ENCODE measurements at places on chromosomes 16 and 17.
A peak's percentile ranks its signal among the peaks of the same experiment; 100 is the strongest.

- peak; percentile 76 for DNase-seq
Observed at GRCh38 chr17:79789943-79790804, 6.7 kb downstream of the CBX8 start.

DNA sequence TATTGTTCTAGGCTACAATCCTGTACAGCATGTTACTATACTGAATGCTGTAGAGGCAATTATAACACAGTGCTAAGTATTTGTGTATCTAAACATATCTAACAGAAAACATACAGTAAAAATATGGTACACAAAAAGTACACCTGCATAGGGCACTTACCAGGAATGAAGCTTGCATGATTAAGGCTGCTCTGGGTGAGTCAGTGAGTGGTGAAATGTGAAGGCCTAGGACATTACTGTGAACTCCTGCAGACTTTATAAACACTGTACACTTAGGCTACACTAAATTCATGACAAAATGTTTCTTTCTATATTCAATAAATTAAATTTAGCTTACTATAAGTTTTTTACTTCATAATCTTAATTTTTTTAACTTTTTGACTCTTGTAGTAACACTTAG is 37.1 kb downstream of the AMFR start:
- no peak for DNase-seq

GRCh38 chr17:76528156-76528527 is 9.4 kb downstream of the CYGB start:
- no peak for DNase-seq

DNA sequence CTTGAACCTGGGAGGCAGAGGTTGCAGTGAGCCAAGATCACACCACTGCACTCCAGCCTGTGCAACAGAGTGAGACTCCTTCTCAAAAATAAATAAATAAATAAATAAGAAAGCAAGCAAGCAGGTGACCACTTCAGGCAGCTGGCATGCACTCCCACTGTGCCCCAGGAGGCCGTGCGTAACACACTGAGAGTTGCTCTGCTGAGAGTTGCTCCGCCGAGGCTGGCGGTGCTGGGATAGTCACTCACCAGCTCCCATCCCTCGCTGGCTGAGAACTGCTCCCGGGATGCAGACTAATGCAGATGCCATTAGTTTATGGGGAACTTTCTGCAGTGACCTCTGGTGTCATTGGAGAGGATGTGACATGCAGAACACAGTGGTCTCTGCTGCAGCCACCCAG is 105.7 kb upstream of the PLCG2 start:
- DNase-seq = no peak

DNA sequence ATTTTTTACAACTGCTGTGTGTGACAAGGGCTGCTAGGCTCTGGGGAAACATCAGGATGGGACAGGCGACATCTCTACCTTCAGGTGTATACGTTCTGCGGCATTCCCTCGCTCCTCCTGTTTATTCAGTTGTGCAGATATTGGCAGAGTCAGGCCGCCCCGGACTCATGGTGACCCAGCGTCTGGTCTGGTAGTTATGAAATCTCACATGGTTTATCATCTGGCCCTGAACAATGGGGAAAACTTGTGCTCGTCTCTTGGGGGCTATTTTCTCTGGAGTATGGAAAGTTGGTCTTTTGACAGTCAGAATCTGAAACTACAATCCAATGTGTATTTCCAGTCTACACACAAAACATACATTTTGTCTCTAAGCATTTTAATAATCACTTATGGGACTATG is 3.3 kb downstream of the MARCHF10 start:
- peak; percentile 47 for DNase-seq

DNA sequence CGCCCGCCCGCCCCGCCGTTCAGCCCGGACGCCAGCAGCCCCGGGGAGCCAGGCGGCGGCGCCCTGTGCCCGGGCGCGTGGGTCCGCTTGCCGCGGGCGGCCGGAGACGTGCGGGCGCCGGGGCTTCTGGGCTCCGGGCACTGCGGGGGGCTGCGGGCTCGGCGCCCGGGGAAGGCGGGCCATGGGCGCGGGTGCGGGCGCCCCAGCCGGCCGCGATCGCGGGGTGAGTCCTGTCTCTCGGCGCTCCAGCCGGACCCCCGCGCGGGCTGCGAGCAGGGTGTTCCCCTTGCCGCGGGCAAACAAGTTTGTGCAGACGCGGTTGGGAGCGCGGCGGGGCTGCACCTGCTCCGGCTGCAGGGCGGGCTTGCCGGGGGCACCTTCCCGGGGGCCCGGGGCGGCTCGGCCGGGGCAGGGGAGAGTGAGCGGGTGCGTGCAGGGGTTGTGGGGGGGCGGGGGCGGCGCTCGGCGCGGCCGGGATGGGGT is 292 bp downstream of the WSCD1 start:
- no peak for DNase-seq

GRCh38 chr16:4991754-4992153 is 33.6 kb downstream of the SEC14L5 start:
- DNase-seq = no peak

DNA sequence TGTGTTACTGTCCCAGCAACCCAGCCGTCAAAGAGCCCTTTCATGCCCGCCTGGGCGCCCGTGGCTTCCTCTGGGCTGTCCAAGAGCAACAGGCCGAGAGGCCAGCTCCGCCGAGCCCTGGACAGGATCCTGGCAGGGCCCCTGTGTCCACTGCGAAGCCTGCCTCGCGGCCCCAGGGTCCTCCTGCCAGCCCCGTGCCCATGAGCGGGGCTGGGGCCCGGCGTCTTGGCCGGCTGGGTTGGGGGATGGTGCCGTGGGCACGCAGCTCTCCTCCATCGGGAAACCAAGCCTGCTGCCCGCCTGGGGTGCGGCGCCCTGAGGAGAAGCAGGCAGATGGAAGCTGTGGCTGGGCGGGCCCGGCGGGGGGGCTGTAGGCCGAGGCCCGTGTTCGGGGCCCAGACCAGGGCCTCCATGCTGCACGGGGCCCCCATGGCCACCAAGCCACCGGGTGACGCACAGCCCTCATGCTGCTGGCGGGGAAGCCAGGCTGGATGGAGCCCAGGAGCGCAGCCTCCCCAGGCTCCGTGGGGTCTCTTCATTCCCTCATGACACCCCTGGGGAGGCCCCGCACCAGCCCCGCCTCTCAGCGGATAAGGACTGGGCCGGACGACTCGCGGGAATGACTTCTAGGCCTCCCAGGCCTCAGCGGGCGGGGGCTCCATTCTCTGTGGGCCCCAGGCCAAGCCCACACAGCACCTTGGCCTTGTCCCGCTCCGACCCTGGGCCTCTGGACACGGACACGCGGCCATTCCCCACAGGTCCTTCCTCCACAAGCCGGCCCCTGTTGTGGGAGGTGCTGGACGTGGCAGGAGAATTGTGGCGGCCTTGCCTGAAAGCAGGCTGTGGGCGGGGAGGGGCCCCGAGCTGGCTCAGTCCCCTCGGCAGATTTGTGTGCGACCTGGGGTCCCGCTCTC is at the start of gene C1QTNF8:
C1QTNF8 (minus strand) TSS at position 76 of the 914 bp plus-strand sequence. CDS start 1,322 bp downstream, outside the sequence.
- DNase-seq = no peak

DNA sequence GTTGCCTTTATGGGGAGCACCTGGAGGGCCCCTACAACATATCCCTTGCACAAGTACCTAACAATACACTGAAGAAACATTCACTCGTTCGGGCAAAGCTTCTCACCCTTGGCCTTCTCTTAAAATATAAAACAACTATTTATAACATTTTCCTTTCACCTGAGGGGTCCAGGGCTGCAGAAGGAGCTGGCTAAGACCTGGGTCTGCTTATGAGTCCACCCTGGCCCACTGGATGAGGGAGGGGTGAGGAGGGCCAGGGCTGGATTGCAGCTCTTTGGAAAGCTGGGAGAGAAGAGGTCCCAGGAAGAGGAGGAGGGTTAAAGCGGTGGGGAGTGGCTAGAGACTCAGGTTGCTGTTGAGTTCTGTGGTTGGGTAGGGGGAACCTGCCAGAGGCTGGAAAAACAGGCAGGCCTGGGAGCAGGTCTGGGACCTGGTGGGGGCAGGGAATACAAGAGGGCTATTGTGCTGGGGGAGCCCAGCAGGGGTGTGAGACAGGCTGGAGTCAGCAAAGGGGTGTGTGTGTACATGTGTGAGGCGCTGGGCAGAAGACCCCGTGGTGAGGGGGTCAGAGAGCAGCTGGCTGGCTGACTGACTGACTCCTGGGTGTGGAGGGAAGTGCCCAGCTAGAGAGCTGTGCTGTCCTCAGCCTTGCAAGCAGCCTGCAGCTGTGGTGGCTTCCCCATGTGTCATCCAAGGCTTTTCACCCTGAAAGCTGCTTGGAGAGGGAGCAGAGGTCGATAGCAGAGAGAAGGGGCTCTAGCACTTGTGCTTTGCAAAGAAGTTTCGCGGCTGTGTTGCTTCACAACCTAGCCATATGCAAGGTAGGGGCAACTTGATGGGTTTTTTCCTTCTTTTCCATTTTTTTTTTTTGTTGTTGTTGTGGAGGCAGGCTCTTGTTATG is 10.2 kb upstream of the MRC2 start:
- DNase-seq = no peak

GRCh38 chr17:61400066-61400716 is 548 bp downstream of the TBX2 start:
- peak; percentile 63 for DNase-seq

DNA sequence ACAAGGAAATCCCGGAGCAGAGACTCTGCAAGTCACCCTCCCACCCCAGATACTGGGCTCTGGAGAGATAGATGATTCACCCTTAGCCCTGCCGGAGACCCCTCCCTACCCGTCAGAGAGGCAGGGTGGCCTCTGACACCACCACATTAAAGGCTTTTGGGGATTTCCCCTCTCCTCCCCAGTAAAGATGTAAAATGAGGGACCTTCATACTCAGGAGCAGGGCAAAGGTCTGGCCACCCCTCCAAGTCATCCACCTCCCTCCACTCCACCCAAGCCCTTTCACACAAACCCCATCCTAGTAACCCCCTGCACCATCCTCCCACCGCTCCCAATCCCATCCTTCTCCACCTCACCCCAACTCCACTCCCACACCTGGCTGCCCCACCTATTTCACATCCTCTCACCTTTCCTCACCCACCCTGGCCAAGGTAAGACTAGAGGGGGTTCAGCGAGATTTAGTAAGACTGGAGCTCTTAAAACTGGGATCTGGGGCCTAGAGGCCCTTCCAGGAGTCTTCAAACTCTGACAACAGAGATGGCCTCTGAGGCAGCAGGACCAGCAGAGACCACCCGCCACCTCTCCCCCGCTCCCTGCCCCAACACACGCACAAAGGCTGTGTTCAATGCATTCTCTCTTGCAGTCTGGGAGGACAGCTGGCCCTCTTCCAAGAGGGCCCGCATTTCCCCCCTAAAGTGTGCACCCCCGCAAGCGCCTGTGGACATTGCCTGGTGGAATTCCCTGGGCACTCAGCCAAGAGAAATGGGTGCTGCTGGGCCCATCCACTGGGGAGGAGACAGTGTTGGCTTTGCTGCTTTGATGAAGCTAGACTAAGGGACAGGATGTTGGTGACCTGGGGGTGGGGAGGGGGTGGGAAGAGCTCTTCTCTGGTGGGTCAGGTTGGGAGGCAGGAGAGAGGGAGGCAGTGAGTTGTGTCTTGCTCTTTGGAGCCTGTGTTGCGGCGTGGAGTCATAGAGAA is 1.1 kb downstream of the ABAT start:
- no peak for DNase-seq

DNA sequence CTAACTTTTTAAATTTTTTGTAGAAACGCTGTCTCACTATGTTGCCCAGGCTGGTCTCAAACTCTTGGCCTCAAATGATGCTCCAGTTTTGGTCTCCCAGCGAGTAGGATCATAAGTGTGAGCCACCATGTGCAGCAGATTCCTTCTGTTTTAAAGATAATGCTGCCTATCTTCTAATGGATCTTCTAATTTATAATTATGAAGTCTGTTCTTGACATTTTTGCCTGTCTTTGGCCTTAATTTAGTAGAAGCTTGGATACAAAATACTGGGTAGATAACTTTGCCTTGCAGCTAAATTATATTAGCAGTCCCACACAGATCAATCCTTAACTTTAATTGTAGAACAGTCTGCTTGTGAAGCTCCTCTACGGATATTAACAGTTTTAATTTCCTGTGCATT is 566.6 kb upstream of the CDH8 start:
- DNase-seq = no peak

DNA sequence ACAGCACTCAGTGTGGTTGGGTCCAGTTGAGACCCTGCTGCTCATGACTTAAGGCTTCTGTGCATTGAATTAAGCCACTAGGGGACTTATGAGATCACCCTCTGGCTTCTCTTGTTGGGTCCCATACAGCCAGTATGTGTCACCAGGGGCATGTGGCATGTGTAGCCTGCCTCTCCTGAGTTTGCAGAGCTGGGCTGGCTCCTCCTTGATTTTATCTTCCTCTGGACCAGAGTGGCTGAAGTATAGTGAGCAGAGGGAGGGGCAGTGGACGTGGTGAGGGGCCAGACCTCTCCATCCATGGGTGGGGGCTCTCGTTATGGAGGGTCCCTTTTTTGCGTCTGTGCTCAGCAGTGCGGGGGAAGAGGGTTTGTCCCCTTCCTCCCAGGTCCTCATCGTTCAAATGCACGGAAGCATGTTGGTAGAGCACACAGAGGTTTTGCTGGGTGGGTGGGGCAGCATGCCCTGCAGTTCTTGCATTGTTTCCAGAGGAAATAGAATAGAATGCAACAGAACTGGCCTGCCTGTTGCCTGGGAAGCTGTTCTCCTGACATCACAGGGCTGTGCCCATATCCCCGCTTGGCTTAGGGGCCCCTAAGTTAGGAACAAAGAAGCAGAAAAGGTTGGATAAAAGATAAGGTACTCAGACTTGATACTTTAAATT is 77.4 kb downstream of the SPECC1 start:
- DNase-seq = no peak

GRCh38 chr17:66535611-66536010 is 233.2 kb downstream of the PRKCA start:
- no peak for DNase-seq

DNA sequence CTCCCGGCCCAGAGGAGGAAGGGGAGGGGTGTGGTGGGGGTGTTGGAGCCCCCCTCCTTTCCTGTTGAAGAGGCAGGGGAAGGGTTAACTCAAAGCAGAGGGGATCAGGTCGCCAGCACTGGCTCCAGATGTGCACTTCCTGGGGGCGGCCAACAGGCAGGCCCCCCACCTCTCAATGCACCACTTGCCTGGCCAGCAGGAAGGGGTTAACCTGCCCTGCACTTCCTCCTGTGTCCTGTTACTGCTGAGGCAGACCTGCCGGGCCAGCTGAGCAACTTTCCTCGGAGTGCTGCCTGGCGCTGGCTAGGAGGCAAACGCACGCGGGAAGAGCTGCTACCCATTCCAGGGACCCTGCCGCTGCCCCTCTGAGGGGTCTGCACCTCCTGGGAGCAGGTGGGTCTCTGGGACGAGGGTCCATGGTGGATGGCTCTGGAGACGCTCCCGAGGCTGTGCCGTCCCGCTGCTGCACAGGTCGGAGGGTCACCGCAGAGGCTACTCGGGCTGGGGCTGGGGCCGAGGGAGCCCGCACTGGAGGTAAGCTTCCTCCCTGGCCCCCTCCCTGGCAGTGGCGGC is at the start of gene EPN3:
EPN3 (plus strand) TSS at position 284 of the 573 bp plus-strand sequence. CDS start 3,822 bp downstream, outside the sequence.
- DNase-seq = no peak
